ENCODE measurements at places on chromosomes 1 and 21.
A peak's percentile ranks its signal among the peaks of the same experiment; 100 is the strongest.

GRCh38 chr1:201495551-201496295, 11.2 kb downstream of the CSRP1 start:
- no peak for DNase-seq

DNA sequence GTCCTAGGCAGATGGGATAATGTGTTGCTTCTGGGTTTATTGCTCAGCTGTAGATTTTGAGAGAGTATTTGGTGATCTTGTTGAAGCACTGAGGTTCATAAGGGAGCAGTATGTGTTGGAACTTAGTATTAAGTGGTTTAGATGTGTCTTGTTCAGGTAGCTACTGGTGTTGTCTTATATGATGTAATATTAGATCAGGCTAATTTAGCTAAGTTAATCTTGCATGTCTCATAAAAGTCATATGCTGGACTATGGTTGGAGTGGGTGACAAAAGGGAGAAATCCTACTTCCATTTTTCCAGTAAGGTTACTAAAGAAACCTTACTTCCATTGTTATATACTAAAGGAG, 196.4 kb downstream of the CLEC20A start:
- no peak for DNase-seq

- no peak for DNase-seq
Measured at GRCh38 chr1:230509281-230509977, 83.3 kb upstream of the PGBD5 start.

DNA sequence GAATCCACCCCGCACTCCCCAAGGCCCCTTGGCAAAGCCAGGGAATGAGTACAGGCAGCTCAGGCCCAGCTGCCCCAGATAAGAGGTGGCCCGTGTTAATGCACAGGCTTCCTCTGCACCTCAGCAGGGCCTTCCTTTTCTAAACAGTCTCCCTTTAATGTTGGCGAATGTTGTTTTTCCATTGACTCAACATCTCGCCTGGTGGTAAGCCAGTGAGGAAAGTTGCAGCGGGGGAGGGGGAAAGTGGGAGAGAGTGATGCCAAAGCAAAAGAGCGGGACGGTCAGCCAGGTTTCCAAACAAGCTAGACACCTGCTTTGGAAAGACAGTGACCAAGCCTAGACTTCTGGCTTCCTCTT, 10.3 kb upstream of the PROX1 start:
- DNase-seq, result no peak

- no peak for DNase-seq
Measured at GRCh38 chr1:205565799-205566198, 61.3 kb downstream of the CDK18 start.

GRCh38 chr21:42513985-42514882, 582 bp downstream of the SLC37A1 start:
- peak; percentile 48 for DNase-seq

DNA sequence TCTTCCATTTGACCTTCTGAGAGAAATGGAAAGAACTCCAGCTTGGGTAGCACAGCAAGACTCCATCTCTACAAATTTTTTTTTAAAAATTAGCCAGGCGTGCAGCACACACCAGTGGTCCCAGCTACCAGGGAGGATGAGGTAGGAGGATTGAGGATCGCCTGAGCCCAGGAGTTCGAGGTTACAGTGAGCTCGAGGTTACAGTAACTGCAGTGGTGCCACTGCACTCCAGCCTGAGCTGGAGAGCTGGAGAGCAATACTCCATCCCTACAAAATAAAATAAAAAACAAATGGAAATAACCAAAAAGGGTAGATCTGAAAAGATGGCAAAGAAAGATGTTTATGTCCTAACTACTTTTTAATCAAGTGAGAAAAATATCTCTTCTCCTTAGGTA, 14.5 kb downstream of the POGZ start:
- no peak for DNase-seq

GRCh38 chr1:241615043-241615974, 24.9 kb downstream of the CHML start:
- DNase-seq, result no peak

DNA sequence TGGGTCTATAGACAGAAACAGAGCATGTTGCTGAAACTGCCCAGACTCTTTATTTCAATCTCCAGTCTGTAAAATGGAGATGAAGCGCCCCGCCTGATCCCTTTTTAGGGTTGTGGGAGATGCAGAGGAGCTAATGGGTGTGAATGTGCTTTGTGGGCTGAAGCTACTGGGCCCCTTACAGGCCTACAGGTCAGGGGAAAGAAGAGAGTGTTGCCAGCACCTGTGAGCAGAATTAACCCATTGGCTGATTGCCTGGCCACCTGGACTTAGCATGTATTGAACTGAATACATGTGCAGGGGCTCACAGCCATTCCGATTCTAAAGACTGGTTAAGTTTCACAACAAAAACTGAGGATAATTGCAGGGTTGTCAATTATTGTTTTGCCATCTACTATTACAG, 13.9 kb upstream of the ATF3 start:
- no peak for DNase-seq

DNA sequence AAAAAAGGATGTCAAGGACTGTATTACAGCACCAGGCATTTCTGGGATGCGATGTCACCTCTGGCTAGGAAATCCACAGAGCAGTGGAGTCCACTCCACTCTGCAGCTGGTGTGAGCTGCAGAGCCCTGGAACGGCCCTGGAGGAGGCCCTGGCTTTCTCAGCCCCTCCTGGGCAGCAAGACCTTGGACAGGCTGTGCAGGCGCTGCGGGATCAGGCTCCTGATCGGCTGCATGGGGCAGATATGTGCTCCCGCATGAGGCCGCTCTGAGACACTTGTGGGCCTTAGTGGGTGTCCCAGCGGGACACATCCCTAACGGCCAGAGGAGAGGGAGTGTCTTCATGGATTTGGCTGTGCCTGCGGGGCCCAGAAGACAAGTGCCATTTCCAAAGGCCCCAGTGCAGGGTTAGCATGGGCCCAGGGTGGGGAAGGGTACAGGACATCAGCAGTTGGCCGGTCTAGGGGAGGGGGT, 6.2 kb downstream of the DNMT3L start:
- no peak for DNase-seq

DNA sequence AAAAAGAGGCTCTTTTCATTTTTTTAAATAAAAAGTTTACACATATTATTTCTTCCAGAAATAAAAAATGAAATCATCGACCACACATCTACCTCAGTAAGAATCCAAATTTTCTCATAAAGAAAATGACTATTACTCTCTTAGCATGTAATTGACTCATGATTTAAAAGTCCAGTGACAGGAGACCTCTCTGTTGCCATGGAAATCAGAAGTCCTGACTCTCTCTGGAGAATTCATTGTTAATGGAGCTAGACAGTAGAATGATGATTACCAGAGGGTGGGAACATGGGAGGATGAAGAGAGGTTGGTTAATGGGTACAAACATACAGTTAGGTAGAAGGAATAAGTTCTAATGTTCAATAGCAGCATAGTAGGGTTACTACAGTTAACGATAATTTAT, 5.0 kb upstream of the CLCA4 start:
- DNase-seq, result no peak

- DNase-seq, result no peak
Measured at GRCh38 chr1:229002037-229002436, 266.8 kb downstream of the RHOU start.

DNA sequence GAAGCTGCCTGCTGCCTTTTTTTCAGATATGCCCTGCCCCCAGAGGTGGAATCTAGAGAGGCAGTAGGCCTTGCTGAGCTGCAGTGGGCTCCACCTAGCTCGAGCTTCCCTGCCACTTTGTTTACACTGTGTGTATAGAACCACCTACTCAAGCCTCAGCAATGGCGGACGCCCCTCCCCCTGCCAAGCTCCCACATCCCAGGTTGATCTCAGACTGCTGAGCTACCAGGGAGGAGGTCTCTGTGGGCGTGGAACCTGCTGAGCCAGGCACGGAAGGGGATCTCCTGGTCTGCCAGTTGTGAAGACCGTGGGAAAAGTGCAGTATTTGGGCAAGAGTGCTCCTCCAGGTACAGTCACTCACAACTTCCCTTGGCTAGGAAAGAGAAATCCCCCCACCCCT, 65.1 kb downstream of the MSH4 start:
- DNase-seq, result no peak

DNA sequence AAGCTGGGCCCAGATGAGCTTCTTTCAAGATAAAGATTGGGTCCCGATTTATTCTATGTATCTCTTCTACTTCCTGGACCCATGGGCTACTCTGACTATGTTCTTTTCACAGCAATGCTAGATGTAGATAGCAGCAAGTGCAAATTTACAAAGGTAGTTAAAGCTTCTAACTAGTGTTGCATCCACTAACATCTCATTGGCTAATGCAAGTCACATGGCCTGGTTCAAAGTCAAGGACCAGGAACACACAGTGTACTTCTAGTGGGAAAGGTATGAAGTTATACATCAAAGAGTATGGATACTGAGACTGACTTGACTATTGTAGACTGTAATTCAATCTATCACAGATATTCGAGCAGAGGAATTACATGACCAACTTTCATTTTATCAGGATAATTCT, 588.8 kb downstream of the PLA2G4A start:
- no peak for DNase-seq

- DNase-seq, result no peak
Measured at GRCh38 chr1:34695580-34695979, 59.3 kb upstream of the GJB5 start.

DNA sequence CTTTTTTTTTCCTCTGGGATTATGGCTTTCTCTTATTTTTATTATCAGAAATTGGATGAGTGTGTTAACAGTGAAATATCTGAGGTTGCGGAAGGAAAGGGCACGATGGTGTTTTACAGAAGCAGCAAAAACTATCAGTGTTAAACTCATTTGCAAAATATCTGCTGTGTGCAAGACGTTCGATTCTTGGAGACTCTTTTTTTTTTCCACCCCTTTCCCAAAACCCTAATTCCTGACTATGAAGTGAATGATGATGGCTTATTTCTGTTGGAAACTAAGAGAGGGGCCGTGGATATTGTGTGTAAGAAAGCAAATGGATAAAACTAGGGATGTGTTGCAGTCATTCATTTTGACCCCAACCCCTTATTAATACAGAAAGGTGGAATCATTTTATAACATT, 677 bp downstream of the NCAM2 start:
- no peak for DNase-seq

DNA sequence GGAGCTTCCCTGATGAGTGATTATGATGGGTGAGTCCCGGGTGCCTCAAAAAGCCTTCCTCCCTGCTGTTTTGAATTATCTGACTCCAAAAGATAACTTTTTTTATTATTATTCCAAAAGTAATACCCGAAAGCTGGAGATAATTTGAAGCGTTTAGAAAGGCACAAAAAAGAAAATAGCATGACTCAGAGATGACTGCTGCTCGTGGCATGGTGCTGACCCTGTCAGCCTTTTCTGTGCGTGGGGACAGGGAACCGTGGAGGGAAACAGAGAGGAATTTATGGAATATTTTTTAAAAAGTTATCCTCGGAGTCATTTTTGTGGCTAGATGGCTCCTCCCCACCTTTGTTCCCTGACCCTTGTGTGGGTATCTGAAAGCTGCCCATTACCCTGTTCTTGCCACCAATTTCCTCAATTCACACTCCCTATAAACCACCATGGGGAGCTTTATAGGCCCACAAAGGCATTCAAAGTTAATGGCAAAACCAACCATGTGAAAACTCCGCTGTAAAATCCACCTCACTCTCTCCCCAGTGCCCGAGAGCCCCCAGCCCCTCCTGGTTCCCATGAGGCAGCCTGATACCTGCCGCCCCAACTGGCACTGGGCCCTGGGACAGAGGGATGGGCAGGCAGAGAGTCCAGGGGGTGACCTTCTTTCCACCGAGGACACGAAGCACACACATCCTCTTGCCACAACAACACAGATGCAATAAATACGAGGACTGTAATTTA, 37.5 kb downstream of the IGSF21 start:
- no peak for DNase-seq

GRCh38 chr1:227547310-227548118, 15.8 kb upstream of the ZNF678 start:
- DNase-seq, result no peak

- DNase-seq, result no peak
Measured at GRCh38 chr1:31787261-31787660, 23.1 kb upstream of the ADGRB2 start.

DNA sequence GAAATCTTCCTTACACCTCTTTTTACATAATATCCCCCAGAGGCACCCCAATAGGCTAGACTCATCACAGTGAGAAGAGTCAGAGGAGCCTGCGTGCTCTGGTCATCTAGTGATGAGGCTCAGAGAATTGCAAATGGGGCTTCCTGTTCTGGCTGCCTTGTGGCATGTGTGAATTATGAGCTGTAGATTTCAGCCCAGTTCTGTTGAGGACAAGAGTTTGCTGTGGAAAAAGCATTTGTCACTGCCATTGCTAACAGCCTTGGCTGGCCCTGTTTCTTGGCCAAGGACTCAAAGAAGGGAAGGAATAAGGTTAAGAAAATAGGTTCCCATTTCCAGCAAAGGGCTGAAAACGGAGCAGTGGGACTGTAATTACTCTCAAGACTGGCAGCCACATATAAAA, 30.7 kb downstream of the MRAP start:
- no peak for DNase-seq

- no peak for DNase-seq
Measured at GRCh38 chr1:57132993-57133622, 167.3 kb upstream of the C8B start.

DNA sequence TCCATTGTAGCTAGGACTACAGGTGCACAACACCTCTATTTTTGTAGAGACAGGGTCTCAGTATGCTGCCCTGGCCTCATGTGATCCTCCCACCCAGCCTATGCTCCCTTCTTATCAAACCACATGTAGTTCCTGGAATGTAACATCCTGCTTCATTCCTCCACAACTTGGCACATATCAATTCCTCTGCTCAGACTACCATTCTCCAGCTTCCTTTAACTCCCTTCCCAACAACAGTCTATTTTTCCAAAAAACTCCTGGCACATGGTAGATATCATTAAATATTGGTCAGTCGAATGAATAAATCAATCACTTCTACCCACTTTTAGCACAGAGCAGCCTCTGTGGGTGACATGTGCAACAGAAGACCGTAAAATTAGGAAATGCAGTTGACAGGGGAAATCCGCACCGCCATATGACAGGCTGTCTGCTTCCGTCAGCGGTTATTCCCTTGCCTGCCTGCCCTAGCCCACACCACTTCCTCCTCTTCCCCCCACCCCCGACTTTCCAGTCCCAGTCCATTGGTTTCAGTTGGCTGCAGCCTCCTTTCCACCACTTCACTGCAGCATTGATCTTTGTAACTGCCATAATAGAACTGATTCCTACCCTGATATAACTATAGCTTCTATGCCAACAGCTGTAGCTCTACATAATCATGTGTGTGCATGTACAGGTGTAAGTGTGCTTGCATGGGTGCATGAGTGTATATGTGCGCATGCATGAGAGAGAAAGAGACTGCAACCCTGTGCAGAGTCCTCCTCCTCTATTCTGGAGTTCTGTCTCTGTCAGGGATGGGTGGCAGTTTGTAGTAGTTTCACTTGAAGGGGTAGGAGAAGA, 6.8 kb upstream of the AKR1A1 start:
- DNase-seq, result peak; percentile 62

DNA sequence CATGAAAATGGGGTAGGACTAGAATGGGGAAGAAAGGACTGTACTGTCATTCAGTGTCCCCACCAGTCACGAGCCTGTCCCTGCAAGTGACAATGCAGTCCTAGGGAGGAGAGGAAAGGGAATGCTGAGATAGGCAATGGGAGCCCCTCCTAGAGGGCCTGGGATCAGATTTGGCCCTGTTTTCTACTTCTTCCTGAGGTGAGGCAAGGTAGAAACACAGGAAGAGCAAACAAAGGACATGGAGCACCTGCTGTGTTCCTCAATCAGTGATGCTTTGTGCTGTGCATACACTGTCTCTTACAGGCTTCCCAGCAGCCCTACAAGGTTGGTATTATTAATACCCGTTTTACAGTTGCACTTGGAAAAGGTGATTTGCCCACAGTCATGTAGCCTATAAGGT, 6.1 kb downstream of the FABP3 start:
- no peak for DNase-seq

GRCh38 chr21:41369105-41369919, 7.5 kb downstream of the MX2 start:
- peak; percentile 25 for DNase-seq

- DNase-seq, result no peak
Measured at GRCh38 chr1:19432943-19433718, 52.2 kb downstream of the CAPZB start.
